ENCODE measurements at places on chromosomes 11 and 22. TPM values are rescaled to one million over a fixed set of nuclear protein-coding genes. Genes with fewer than 3 reads are reported as not detected.

The SOX10 gene
- total RNA-seq = 22.5 TPM

GRCh38 chr11:35541621-35542375, 16.4 kb upstream of the PAMR1 start:
- no peak for DNase-seq

The TMEM25 gene
- total RNA-seq = 51.7 TPM

The TMEM45B gene
- 0.11 TPM for total RNA-seq

The ZC3H7B gene
- 42.6 TPM for total RNA-seq

The CABP7 gene
- 0.84 TPM for total RNA-seq

DNA sequence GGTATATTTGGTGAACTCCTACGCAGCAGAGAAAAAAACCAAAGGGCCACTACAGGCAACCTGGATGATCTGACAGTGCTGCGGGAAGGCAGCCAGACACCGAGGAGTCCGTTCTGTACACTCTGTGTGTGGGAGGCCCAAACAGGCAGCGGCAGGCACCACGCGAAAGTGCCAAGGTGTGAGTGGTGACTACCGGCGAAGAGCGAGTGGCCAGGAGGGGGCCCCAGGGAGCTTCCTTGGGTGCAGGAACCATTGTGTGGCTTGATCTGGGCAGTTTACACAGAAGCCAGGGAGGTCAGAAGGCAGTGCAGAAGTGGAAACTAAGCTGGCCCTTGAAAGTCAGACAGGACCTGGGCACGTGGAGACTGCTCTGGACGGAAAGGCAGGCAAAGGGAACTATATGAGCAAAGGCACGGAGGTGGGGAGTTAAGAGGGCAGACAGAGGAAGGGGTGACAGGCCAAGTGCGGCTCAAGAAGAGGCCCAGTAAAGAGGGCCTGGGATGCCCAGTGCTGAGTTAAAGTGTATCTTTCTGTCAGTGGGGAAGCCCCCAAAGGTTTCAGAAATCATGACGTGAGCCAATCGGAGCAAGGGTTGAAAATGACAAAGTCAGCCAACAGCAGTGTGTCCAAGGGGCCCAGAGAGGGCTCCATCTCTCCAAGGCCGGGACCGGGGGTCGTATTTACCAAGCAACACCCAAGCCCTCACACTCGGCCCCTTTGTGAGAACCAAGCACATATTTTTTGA, 10.6 kb downstream of the TMEM184B start:
- DNase-seq = no peak

DNA sequence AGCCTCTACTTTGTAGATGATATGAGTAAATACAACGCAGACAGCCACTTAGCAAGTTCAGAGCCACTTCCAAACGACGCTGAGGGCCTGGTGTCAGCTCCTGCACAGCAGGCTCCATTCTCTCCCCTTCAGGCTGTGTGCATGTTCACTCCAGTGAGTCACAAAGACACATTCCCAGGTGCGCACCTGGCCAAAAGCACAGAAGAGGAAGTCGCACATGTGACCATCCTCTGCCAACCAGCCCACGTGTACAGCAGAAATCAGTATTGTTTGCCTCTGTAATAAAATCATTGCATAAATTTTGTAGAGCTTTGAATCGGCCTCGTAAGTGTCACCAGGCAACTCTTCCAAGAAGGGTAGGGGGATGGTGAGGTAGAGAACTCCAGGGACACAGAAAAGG, 19.5 kb upstream of the TPH1 start:
- DNase-seq = no peak

DNA sequence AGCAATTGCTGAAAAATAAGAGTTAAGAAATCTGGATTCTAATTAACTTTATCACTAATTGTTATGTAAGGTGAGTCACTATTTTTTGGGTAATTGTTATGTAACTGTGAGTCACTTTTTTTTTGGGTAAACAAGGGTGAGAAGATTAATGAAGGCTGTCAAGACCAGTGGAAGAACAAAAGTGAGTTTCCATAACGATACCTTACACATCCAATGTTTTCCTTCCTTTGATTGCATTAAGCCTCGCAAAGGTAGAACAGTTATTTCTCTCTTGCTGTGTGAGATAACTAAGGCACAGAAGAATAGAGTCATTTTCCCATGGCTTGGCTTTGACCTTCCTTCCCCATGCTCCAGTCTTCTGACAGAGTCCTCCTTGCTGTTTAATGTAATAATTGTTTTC, 374.7 kb downstream of the DDX10 start:
- DNase-seq = no peak

GRCh38 chr11:63262547-63262946, 19.1 kb upstream of the SLC22A25 start:
- no peak for DNase-seq

The OR51B4 gene
- not detected for total RNA-seq

DNA sequence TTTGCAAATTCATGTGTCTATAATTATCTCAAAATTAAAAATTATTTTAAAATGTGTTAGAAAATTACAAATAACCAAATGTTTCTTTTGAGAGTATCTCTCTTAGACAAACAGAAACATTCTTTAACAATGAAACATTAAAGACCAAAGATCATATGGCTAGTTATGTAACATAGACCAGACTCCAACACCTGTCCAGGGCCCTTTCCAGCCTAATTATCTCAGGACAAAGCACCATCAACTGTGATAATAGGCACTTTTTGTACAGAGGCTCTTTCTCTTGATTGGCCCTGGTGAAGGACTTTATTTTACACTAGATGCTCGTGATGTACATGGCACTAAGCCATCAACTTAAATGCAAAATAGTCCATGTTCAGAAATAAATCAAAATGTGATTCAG, 5.0 kb upstream of the PLEKHA7 start:
- DNase-seq = no peak

- DNase-seq = no peak
These were observed 209.5 kb upstream of the E2F8 start for GRCh38 chr11:19450282-19450681.

GRCh38 chr11:59559886-59560285, 48.5 kb downstream of the OR4D9 start:
- no peak for DNase-seq

DNA sequence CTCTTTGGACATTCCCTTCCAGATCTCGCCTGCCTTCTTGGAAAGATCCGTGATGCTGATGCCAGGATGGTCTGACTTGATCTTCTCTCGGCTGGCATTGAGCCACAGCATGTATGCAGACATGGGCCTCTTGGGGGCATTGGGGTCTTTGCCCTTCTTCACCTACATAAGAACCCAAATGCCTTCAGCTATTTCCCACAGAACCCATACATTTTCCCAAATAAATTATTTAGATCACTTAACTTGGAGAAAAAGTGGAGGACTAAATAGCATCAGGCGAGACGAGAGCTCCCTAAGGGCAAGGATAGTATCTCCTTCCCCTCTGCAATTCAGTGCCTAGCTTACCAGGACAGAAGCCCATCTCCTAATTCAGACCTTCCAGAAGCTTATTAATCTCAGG, 3.0 kb upstream of the TNKS1BP1 start:
- no peak for DNase-seq

DNA sequence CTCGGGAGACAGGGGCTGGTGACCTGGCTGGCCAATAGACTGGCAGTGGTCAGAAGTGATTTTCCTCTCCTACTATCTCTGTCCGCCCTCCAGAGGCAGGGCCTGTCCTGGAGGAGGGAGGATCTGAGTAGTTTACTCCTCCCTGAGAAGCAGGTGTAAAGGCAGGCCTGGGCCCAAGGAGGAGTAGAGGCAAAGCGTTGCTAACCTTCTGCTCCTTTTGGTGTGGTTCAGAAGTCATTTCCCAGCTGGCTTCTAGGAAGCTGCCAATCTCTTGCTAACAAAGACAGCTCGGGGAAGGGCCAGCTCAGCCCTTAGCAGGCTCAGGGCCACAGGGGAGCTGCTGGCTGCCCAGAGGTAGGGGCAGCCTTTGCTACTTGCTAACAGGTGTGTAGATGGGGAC, 151.1 kb upstream of the NECTIN1 start:
- no peak for DNase-seq

- DNase-seq = no peak
These were observed 128.0 kb downstream of the RBFOX2 start for GRCh38 chr22:35900483-35901168.

The PKDREJ gene
- 0.23 TPM for total RNA-seq

DNA sequence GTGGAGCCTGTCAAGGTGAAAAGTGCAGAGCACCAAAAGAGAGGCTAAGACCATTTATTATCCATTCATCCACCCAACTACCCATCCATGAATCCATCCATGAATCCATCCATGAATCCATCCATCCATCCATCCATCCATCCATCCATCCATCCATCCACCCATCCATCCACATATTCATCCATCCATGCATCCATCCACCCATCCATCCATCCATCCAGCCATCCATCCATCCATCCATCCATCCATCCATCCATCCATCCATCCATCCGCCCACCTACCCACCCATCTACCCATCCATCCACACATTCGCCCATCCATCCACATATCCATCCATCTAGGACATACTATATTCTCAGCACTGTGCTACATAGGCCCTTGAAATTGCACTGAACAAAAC, 68.0 kb downstream of the SYN3 start:
- no peak for DNase-seq

DNA sequence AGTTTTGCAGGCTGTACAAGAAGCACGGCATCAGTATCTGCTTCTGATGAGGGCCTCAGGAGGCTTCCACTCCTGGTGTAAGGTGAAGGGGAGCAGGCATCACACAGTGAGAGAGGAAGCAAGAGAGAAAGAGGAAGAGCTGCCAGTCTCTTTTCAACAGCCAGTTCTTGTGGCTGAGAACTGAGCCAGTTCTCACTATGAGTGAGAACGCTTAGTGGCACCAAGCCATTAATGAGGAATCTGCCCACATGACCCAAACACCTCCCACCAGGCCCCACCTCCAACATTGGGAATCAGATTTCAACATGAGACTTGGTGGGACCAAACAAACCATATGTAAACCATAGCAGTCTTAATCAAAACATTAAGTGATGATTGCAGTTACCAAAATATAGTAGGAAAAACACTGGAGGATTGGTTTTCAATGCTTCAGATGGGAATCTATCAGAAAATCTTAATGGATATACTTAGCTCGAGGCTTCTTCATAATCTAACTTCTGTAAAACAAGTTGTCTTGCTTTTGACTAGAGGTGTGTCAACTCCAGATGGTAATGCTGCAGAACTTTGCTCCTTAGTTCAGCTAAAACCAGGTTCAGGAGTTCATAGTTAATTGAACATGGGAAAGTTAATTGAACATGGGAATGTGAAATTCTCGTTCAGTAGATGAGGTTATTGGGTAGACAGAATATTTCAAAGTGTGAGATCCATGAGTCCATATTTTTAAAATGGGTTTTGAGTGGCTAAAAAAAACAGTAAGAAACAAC, 12.2 kb downstream of the FAR1 start:
- DNase-seq = no peak

The MICAL3 gene
- total RNA-seq = 71.4 TPM

DNA sequence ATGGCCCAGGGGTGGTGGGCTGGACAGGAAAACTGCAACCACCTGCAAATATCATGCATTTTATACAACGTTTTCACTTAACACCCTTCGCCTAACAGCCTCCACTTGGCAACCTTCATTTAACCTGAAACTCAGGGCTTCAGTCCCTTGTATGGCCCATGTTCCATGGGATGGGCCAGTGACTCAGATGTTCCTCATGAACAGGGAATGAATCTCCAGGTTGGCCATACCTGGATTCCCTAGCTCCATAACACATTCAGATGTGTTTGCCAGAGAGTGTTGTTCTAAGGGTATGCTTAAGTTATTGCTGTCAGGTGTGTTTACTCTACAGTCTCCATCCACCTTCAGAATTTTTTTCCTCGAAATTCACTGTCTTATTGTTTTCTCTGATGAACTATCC, 316.9 kb downstream of the JRKL start:
- DNase-seq = no peak

- no peak for DNase-seq
These were observed 118.1 kb upstream of the CLPB start for GRCh38 chr11:72552399-72552910.

- DNase-seq = no peak
These were observed 101.6 kb downstream of the AASDHPPT start for GRCh38 chr11:106179048-106179447.

DNA sequence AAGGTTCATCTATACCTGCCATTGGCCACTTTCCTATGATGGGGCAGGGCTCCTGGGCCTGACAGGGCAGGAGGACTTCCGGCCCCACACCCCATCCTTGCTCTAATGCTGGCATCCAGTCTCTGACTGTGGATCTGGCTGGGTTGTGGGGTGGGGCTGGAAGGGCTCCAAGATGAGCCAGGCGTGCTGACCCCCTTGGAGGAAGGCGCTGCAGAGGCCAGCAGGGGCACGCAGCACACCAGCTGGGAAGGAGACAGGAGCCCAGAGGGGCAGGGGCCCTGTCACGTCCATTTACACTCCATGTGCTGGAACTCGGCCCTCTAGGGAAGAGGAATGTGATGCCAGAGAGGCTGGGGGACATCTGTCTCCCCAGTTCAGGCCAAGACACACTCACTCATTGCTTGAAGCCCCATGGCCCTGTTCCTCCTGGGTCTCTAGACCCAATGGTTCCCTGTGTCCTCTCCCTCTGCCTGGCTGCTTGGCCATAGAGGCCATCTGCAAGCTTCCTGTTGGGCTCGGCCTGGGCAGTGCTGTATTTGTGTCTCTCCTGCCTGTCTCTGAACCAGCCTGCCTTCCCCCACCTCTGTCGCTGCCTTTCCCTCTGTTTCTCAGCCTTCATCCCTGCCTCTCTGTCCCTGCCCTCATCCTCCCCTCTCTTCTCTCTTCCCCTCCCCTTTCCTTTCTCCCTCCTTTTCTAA, 67.5 kb upstream of the NECTIN1 start:
- DNase-seq = no peak

The SMIM35 gene
- not detected for total RNA-seq

- no peak for DNase-seq
These were observed 3901.6 kb upstream of the OR11H1 start for GRCh38 chr22:11626422-11626773.

DNA sequence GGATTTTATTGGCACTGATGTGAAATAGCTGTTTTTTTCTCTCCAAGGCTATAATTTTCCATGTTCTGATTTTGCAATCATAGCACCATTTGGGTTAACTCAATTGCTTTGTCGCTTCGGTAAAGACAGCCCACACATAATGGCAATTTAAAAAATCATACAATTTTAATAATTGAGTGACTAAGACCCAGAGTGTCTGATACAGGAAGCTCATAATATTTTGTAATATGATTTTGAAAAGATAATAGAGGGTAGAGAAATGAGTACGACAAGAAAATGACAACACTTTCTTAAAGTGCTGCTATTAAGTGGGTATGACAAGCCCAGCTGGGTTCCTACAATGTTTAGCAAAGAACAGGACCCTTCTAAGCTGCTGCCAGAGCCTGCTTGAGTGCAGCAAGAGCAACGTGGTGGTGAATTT, 439.1 kb downstream of the METTL15 start:
- no peak for DNase-seq

GRCh38 chr11:111124724-111125123, 120.8 kb upstream of the POU2AF2 start:
- DNase-seq = no peak

GRCh38 chr11:6061475-6061874, 30.9 kb upstream of the OR56A1 start:
- no peak for DNase-seq

The NRGN gene
- total RNA-seq = 2.3 TPM

GRCh38 chr22:18985780-18986179, 49.7 kb upstream of the PRODH start:
- no peak for DNase-seq

Measured in esophagus muscularis mucosa (tissue), 4 donors.